ENCODE measurements at places on chromosomes 2 and 18. TPM values are rescaled to one million over a fixed set of nuclear protein-coding genes. Genes with fewer than 3 reads are reported as not detected.

SCG2 gene
- not detected for total RNA-seq

- H3K4me3 ChIP-seq: no peak overlapping the region
- H3K4me1 ChIP-seq: peaks cover 33% of the 10 kb centered on the region
- no peak for DNase-seq
- H3K36me3 ChIP-seq: peaks cover 17% of the 10 kb centered on the region
Observed at GRCh38 chr2:171389780-171390179, 44.0 kb downstream of the METTL8 start.

NLRC4 gene
- 0.19 TPM for total RNA-seq

STRADB gene
- 18.5 TPM for total RNA-seq

HOXD12 gene
- total RNA-seq: not detected
